ENCODE measurements at places on chromosomes 13 and 19.

DNA sequence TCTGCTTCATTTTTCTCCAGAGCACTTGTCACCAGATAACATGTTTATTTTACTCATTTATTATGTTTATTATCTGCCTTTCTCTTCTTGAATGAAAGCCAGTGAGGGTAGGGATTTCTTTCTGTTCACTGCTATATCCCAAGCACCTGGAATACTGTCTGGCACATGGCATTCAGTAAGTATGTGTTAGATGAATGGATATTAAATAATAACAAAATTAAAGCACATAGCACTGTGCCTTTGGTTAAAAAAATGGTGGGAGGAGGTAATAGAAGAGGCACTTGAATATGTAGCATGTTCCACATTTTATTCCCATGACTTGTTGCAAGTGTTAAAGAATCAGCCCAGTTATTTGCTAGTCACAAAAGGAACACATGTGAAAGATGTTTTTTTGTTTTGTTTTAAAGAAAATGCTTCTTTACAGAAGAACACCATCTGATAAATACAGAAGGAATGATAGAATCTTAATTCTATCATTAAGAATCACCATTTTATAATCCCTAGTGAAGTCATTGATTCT, 151.0 kb downstream of the DLEU7 start:
- no peak for DNase-seq

DNA sequence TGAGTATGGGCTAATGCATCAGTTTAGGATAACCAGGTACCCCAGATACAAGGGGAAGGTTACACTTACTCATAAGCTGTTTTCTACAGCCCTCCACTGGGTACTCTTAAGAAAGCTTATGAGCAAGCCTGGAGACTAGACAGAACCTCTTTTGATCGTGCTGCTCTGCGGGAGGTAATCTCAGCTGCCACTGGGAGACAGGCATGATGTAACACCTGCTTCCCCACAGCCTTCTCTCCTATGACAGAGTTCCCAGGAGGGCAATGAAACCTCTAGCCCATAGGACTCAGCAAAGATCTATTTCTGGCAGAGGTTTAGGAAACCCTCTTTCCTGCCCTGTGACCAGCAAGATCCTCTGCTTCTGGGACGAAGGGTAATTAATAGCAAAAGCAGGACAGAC, 65.6 kb downstream of the WASF3 start:
- DNase-seq: no peak

DNA sequence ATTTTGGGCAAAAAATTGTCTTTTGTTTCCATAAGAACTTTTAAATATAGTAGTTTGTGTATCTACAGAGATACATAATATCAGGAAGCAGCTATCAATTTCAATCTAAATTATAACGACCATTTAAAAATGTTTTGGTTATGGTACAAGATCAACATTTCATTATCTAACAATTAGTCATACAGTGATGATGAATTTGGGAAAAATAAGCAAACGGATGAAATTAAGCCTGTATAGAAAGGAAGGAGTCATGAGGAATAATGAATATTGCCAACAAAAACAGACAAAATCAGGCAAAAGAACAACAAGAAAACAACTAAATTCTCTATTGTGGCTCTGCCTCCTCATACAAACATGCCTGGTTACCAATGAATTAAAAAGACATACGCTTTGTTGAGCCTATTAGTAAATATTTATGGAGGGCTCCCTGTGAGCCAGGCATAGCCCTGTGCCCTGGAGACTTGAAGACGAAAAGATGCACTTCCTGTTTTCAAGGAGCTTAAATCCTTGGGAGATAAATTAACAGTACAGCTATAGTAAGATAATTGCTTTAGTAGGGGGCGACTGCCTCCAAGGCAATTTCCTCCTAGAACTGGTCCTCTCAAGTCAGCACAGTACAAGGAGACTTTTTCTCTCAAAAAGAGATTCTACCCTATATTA, 73.0 kb downstream of the NALCN start:
- DNase-seq: no peak

- no peak for DNase-seq
Observed at GRCh38 chr13:109859898-109860297, 73.5 kb upstream of the IRS2 start.

DNA sequence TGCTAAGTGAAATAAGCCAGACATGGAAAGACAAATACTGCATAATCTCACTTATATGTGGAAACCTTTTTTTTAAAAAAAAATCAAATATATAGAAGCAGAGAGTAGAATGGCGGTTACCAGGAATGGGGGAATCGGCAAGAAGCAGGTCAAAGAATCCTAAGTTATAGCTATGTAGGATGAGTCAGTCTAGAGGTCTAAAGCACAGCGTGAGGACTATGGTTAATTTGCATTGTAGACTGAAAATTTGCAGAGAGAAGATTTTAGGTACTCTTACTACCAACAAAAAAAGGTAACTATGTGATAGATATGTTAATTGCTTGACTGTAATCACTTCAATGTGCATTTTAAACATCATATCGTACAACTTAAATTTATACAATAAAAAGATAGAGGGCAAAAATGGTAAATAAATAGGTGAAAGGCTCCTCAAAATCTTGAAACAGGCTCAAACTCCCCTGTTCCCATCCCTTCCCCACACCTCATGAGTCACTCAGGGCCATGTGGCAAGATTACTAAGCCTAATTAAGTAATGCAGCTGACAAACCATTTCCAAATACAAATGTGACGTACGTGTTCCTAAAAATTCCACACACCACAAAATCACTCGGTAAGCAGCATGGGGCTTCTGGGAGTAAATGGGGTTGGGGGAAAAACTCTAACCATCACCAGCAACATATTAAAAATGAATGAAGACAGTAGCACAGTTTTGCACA, 159.0 kb downstream of the USP12 start:
- no peak for DNase-seq

GRCh38 chr19:4974880-4975469, 6.1 kb downstream of the KDM4B start:
- DNase-seq: peak; percentile 65

GRCh38 chr13:40438022-40438680, 228.3 kb downstream of the FOXO1 start:
- DNase-seq: no peak

GRCh38 chr13:25192936-25193335, 20.8 kb upstream of the AMER2 start:
- DNase-seq: no peak

- DNase-seq: no peak
Observed at GRCh38 chr13:30037766-30038165, 187.3 kb upstream of the UBL3 start.
